A549 treated with CpdA at 1 μM for 4 hours (cell line): ENCODE measurements at places on chromosomes 3 and 15. TPM values are rescaled to one million over a fixed set of nuclear protein-coding genes. Genes with fewer than 3 reads are reported as not detected.

Gene MAPKAPK3
- total RNA-seq = 21.9 to 27.4 TPM (median 24.5 TPM) in 5 replicates

Gene PPP1R14D
- total RNA-seq = 0.20 to 0.32 TPM in 2 of 5 replicates, not detected in the others

Gene FANCD2
- 17.5 to 26.0 TPM (median 19.9 TPM) in 5 replicates for total RNA-seq

Gene WDR93
- total RNA-seq = 0.06 to 0.28 TPM (median 0.21 TPM) in 4 of 5 replicates, not detected in the other

Gene TEX9
- total RNA-seq = 3.5 to 6.1 TPM (median 4.6 TPM) in 5 replicates

Gene CERS3
- total RNA-seq = not detected in 5 replicates

Gene RASGRP1
- total RNA-seq = 0.26 to 0.38 TPM (median 0.30 TPM) in 5 replicates

Gene RGMA
- 0.16 to 0.31 TPM (median 0.18 TPM) in 5 replicates for total RNA-seq

Gene SLC24A1
- total RNA-seq = 2.2 to 5.1 TPM (median 4.0 TPM) in 5 replicates

Gene KLHL40
- not detected in 5 replicates for total RNA-seq

Gene TAGLN3
- not detected in 5 replicates for total RNA-seq

Gene LRRC49
- total RNA-seq = 4.1 to 5.5 TPM (median 5.3 TPM) in 5 replicates

Gene AP2M1
- total RNA-seq = 295 to 329 TPM (median 316 TPM) in 5 replicates

Gene CEP152
- total RNA-seq = 3.6 to 7.6 TPM (median 4.3 TPM) in 5 replicates

Gene RTP3
- not detected in 5 replicates for total RNA-seq

Gene INKA1
- total RNA-seq = 1.6 to 2.1 TPM (median 2.0 TPM) in 5 replicates

Gene KNG1
- total RNA-seq = not detected in 5 replicates

Gene CCR3
- total RNA-seq = not detected in 5 replicates

Gene RTP1
- total RNA-seq = not detected in 5 replicates

Gene SLC6A1
- total RNA-seq = 0.02 TPM in 1 of 5 replicates, not detected in the others

Gene GMNC
- not detected in 5 replicates for total RNA-seq

Gene NTRK3
- total RNA-seq = 16.1 to 24.1 TPM (median 22.2 TPM) in 5 replicates

Gene MYL3
- total RNA-seq = 0.18 TPM in 1 of 5 replicates, not detected in the others

Gene TMC3
- total RNA-seq = not detected in 5 replicates

Gene CHST13
- total RNA-seq = 0.36 to 1.1 TPM (median 0.98 TPM) in 5 replicates

Gene CHRD
- total RNA-seq = 0.11 to 0.27 TPM (median 0.22 TPM) in 5 replicates

Gene DISP2
- total RNA-seq = 0.64 to 1.7 TPM (median 1.4 TPM) in 5 replicates

Gene MME
- not detected in 5 replicates for total RNA-seq
